ENCODE measurements at places on chromosomes 6 and 20. TPM values are rescaled to one million over a fixed set of nuclear protein-coding genes. Genes with fewer than 3 reads are reported as not detected.

DNA sequence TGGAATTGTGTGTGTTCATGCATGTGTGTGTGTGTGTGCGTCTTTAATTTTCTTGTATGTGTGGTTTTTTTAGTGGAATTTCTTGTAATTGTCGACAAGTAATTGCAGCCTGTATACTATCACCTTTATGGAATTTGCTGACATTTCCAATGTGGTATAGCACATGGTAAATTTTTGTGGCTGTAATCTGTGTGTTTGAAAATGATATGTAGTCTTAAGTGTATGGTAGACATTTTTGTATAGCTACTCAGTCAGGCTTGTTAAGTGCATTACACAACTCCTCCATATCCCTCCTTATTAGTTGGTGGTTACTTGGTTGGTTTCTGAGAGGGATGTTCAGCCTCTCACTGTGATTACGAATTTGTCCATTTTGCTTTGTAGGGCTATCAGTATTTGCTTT, 384.5 kb upstream of the HSF2 start:
- DNase-seq: no peak

The ABCC10 gene
- 18.7 TPM for polyA plus RNA-seq

The CALHM4 gene
- 0.46 TPM for polyA plus RNA-seq

DNA sequence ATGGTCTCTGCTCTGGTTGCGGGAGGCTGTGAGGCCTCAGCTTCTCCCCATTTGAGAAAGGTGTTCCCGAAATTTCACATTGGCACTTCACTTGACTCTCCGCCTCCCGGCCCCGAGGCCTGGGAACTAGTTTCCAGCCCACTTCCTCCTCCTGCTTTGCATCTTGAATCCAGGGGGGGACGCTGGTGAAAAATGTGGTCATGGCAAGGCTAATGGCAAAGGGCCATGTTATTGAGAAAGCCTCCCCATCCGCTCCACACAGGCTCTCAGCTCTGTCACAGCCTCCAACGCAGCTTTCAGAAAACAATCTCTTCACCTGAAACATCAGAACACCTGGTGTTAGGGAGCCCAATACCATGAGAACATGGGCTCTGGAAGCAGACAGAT, 5.6 kb downstream of the PLAGL2 start:
- no peak for DNase-seq

- no peak for DNase-seq
Measured at GRCh38 chr6:21186479-21187055, 407.0 kb upstream of the SOX4 start.

The FAM110A gene
- polyA plus RNA-seq: 10.6 TPM

- DNase-seq: no peak
Measured at GRCh38 chr20:14518648-14519047, 181.2 kb upstream of the FLRT3 start.
